PC-9 (cell line): ENCODE measurements at places on chromosomes 5 and 9. TPM values are rescaled to one million over a fixed set of nuclear protein-coding genes. Genes with fewer than 3 reads are reported as not detected.

Gene SPINK7
- not detected in 2 replicates for total RNA-seq

GRCh38 chr9:35903049-35903448 is 3.0 kb upstream of the HRCT1 start:
- peak; percentile 54 for DNase-seq

GRCh38 chr9:16191691-16192402 is 639.0 kb downstream of the CCDC171 start:
- DNase-seq, result peak; percentile 66

GRCh38 chr5:114390431-114390830 is 28.6 kb downstream of the KCNN2 start:
- DNase-seq, result no peak

Gene SLC36A3
- total RNA-seq, result not detected in 2 replicates

- no peak for DNase-seq
Measured at GRCh38 chr5:35822511-35822910, 34.2 kb upstream of the IL7R start.

Gene GPRIN1
- 7.2 and 11.0 TPM in 2 replicates for total RNA-seq

- DNase-seq, result no peak
Measured at GRCh38 chr5:90865180-90865579, 306.6 kb downstream of the ADGRV1 start.

GRCh38 chr5:2188661-2189060 is 305.9 kb upstream of the IRX4 start:
- DNase-seq, result no peak

Gene HTR1A
- not detected in 2 replicates for total RNA-seq
